ENCODE measurements at places on chromosomes 11 and 22.

DNA sequence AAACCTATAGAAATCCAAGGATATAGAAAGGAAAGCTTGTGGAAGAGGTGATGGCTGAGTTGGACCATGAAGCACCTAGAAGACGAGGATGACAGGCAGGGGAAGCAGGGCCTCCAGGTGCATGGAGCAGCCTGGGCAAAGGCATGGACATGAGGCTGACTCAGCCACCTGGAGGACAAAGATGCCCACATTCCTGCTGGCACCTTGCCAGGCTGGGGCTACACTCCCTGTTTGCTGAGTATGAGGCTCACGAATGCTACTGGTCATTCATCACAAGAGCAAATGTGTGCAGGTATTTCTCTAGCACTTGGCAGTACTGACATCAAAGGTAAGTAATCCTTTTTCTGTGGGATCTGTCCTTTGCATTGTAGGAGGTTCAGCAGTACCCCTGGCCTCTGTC, 7.1 kb upstream of the SCGB2A1 start:
- DNase-seq, result no peak

DNA sequence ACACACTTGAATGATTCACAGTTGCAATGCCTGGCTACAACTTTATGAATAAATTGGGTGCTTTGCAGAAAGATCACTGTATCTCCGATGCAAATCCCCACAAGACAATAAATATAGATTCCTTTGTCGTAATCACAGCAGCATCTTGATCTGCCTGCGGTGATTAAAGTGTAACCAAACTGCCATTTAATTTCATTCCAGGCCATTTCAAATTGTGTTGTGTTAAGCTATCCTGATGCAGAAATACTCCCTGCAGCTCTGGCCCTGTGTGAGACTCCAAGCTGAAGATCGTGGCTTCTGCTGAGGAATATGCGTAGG, 40.8 kb upstream of the B3GAT1 start:
- DNase-seq, result no peak

DNA sequence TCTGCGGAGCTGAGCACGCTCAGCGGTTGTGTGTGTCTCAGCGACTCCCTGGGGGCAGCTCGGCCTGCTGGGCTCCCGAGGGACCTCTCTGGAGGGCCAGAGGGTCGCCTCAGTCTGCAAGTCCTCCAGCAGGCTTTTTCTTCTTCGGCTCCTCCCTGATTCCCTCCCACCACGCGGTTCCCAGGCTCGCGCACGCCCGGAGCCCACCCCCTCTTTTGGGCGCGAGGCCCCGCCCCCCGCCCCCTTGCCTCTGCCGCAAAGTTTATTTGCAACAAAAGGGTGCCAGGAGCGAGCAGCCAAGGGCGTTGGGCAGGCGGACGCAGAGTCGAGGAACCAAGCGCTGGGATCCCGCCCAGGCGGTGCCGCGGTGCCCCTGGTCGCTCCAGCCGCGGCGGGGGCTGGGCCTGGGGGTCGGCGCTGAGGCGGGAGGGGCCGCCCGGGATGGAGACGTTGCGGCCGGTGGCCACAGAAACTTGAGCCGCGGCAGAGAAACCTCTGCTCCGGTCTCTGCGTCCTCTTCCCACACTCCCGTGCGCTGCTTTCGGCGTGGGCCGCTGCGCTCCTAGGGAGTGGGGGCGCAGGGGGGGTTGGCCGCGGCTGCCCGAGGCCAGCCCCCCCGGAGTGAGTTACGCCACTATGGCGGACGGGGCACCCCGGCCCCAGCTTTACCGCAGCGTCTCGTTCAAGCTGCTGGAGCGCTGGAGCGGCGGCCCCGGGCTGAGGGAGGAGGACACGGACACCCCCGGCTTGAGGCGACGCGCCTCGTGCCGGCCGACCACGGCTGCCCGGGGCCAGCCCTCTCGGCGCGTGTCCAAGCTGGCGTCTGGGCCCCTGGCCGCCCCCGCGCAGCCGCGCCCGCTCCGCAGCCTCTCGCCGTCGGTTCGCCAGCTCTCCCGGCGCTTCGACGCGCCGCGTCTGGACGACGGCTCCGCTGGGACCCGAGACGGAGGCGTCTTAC, at the start of gene ARHGEF17:
TSS of gene ARHGEF17 (plus strand) at position 274 of the 958 bp plus-strand sequence. CDS start at position 637, 363 bp downstream.
- DNase-seq, result peak; percentile 82

DNA sequence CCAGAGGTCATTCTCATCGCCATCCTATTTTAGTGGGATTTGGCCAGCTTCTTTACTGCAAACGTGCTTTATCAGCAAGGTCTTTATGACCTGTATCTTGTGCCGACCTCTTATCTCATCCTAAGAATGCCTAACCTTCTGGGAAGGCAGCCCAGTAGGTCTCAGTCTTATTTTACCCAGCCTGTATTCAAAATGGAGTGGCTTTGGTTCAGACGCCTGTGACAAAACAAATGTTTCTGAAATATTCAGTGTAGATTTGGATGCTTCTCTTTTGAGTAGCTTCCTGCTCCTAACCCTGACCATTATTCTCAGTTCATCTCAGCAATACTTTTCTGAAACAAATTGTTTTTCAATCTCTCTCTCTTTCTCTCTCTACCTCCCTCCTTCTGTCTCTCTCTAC, 60.1 kb downstream of the TRIM44 start:
- no peak for DNase-seq

DNA sequence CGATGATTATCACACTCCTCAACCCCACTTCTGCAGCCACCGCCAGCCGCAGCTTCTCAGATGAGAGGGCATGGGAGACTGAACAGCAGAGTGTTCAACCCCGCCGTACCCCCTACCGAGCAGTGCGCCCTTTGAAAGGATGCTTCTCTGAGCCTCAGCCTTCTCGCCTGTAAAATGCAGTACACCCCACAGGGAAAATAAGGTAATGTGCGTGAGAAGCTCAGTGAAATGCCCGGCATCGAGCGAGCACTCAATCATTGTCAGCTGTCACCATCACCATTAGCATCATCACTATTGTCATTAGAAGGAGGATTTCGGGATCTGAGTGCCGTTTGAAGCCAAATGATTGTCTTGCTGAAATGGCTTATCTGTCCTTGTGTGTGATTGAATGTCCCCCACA, 13.6 kb downstream of the TRIM29 start:
- no peak for DNase-seq

- no peak for DNase-seq
These were observed 184.2 kb upstream of the LUZP2 start for GRCh38 chr11:24312464-24313238.

DNA sequence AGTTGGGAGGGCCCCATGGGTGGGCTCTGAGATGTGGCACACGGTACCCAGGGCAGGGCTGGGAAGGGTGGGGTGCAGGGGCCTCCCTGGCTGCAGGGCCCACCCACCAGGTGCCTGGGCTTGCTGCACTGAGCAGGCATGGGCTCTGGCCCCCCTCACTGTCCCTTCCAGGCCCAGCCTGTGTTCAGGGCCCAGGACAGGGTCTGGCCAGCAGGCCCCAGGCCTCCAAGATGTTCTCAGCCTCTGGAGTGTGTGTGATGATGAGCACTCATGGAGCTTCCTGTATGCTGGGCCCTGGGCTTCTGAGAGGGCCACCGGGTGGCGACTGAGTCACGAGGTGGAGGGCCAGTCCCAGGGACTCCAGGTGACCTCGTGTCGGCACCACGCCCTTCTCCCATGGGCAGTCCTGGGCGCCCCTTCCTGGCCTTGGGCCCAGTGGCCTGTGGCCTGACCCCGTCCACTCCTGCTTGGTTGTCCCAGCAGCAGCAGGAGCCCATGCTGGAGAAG, 55.9 kb upstream of the CCDC188 start:
- DNase-seq, result no peak

DNA sequence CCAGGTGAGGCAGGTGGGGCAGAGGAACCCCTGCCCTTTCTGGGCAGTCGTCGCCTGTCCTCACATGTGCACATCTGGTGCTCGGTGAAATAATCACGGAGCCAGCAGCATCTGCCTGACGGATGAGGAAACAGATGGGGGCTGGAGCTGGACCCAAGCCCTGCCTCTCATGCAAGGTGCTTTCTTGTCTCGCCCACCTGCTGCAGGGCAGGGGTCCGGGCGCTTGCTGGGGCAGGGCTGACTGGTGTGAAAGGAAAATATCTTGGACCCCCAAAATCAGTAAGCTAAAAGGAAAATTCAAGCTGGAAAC, 3.3 kb downstream of the ALDH3B2 start:
- DNase-seq, result no peak

DNA sequence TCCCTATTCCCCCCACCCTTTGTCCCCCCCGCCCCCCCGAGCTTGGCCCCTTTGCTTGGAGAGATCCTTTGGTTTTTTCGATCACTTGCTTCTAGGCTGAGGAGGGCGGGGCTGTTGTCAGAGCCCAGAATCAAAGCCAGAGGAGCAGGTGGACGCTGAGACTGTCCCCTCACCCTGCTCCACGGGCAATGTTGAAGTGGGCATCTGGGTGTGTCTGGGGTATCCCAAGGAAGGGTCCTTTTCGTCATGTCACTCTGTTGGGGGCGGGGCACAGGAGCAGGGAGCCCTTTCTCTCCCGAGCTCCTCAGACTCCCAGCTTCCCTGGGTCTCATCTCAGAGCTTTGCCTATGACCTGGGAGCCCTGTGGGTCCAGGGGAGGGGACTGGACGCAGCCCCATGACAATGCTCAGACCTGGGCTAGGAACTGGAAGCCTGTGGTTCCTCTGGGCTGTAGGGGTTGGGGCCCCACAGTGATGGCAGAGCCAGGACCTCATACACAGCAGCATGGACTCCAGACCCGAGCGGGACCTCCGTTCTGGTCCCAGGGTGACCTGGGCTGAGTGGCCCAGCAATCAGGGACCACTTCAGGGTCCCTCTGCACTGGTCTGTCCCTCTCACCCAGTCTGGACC, 2.9 kb upstream of the APOBEC3A start:
- no peak for DNase-seq

DNA sequence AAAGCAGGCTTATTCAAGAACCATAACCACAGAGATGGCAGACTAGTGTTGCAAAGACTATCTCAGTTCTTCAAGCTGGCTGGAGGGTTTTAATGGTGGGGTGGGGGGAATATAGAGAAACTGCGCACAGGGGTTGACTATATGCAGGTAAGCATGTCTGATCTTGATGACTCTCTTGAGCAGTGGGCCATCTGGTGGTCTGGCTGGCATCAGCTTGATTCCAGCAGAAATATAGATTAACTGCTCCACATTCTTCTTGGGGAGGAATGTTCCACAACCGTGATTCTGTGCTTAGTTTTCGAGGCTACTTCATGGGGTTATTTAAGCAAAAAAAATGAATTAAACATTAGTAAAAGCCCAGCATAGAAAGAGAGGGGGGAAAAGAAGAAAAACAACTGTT, 158.8 kb upstream of the PGR start:
- no peak for DNase-seq

DNA sequence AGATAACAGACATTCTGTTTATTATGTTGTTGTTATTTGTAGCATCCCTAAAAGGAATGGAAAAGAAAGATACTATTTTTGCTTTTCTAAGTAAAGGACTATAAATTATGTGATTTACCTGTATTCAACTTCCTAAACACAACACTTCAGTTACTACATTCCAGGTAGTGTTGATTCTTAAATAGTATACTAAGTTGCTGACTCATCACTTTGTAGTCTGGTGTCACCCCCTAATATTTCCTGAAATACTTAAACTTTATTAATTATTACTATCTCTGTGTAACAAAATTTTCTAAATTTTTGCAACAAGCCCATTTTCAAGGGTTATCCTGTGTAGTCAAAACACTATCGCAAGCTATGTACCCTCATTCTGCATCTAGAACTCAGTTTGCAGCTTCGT, 7.0 kb downstream of the SYTL2 start:
- DNase-seq, result no peak

- DNase-seq, result no peak
These were observed 104.3 kb upstream of the LDLRAD3 start for GRCh38 chr11:35839368-35840161.

GRCh38 chr11:128346804-128347203, 240.6 kb downstream of the ETS1 start:
- no peak for DNase-seq

- no peak for DNase-seq
These were observed 65.1 kb downstream of the BTG4 start for GRCh38 chr11:111447112-111447471.

GRCh38 chr22:23073526-23074229, 3.4 kb downstream of the GNAZ start:
- no peak for DNase-seq

- DNase-seq, result no peak
These were observed 13.0 kb upstream of the SLC39A13 start for GRCh38 chr11:47395223-47396048.

GRCh38 chr22:22122348-22123117, 122.1 kb upstream of the VPREB1 start:
- DNase-seq, result no peak

- DNase-seq, result no peak
These were observed 4.4 kb upstream of the WEE1 start for GRCh38 chr11:9568854-9569587.

DNA sequence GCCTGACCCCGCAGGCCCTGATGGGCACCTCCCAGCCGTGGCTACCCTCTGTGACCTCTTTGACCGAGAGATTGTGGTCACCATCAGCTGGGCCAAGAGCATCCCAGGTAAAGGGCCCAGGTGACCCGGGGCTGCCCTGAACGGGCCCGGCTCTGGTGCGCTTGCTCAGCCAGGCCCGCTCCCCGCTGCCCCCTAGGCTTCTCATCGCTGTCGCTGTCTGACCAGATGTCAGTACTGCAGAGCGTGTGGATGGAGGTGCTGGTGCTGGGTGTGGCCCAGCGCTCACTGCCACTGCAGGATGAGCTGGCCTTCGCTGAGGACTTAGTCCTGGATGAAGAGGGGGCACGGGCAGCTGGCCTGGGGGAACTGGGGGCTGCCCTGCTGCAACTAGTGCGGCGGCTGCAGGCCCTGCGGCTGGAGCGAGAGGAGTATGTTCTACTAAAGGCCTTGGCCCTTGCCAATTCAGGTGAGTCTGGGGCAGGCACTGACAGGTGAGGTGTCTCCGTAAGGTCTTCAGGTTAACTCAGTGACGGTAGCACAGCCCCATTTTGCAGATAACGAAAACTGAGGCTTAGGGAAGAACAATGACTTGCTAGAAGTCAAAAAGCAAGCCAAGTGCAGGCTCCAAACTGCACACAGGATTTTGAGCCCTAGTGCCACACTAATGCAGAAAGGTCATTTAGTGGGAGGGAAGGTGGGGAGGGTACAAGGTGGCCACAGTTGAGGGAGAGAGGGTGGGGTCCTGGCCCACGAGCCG, 2.4 kb downstream of the TRMT112 start:
- DNase-seq, result no peak

- no peak for DNase-seq
These were observed 2.8 kb downstream of the SIPA1 start for GRCh38 chr11:65640483-65641296.

DNA sequence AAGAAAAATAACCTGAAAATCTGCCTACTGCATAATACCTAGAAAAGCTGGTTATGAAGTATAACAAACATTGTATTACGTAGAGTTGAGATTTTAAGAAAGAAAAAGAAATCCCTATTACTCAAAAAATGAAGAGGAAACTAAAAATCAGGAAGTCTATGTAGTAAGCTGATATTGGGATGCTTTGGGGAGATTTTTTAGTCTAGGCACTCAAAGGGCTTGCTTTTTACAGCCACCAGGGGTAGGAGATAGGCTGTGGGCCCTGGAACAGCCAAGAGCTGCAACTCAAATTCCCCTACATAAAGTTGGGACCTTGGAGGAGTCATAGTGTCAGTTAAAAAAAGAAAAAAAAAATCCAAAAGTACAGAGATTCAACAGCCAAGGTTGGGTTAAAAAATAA, 90.4 kb downstream of the RELT start:
- no peak for DNase-seq

GRCh38 chr11:101563166-101563565, 20.6 kb downstream of the TRPC6 start:
- no peak for DNase-seq

GRCh38 chr11:65562020-65562419, 3.9 kb upstream of the LTBP3 start:
- no peak for DNase-seq

GRCh38 chr22:44407987-44408828, 89.8 kb downstream of the RTL6 start:
- DNase-seq, result no peak

All from NCI-H1436 (cell line).